Mesenteric fat pad (tissue), 1 donor: ENCODE measurements at places on chromosomes 13 and 19. TPM values are rescaled to one million over a fixed set of nuclear protein-coding genes. Genes with fewer than 3 reads are reported as not detected.
A peak's percentile ranks its signal among the peaks of the same experiment; 100 is the strongest.

NEK5 gene
- total RNA-seq, result not detected

SH2D3A gene
- 0.55 TPM for total RNA-seq

ZNF493 gene
- 10.8 TPM for total RNA-seq

KANK3 gene
- total RNA-seq, result 28.6 TPM

CYP4F2 gene
- not detected for total RNA-seq

TEX29 gene
- total RNA-seq, result 0.67 TPM

SPACA4 gene
- total RNA-seq, result not detected

OR7D2 gene
- not detected for total RNA-seq

DNAAF3 gene
- 0.48 TPM for total RNA-seq

SACS gene
- 10.8 TPM for total RNA-seq

DNA sequence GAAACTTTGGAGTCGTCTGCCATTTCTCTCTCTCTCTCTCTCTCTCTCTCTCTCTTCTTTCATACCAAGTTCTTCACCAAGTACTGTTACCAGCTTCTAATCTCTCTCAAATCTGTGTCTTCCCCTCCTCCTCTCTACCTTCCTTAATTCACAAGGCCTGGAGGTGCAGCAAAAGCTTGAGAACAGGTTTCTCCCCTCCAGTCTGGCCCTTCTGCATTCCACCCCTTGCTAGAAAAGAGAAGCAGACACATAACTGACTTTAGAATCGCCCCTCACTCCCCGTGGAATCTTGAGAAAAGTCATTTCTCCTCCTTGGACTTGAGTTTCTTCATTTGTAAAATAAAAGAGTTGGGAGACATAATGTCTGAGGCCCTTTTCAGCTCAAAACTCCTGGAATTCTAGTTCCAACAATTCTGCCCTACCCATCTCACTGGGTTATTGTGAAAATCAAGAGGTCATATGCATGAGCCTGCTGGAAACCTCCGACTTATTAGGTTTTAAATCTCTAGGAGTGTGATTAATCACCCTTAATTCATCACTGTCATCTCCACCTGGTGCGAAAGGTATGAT is 20.4 kb downstream of the AMER2 start:
- no peak for DNase-seq

- DNase-seq, result no peak
Observed at GRCh38 chr19:41156207-41156606, 36.8 kb upstream of the CYP2S1 start.

GRCh38 chr13:20173116-20173746 is 12.4 kb upstream of the GJA3 start:
- DNase-seq, result no peak

DNA sequence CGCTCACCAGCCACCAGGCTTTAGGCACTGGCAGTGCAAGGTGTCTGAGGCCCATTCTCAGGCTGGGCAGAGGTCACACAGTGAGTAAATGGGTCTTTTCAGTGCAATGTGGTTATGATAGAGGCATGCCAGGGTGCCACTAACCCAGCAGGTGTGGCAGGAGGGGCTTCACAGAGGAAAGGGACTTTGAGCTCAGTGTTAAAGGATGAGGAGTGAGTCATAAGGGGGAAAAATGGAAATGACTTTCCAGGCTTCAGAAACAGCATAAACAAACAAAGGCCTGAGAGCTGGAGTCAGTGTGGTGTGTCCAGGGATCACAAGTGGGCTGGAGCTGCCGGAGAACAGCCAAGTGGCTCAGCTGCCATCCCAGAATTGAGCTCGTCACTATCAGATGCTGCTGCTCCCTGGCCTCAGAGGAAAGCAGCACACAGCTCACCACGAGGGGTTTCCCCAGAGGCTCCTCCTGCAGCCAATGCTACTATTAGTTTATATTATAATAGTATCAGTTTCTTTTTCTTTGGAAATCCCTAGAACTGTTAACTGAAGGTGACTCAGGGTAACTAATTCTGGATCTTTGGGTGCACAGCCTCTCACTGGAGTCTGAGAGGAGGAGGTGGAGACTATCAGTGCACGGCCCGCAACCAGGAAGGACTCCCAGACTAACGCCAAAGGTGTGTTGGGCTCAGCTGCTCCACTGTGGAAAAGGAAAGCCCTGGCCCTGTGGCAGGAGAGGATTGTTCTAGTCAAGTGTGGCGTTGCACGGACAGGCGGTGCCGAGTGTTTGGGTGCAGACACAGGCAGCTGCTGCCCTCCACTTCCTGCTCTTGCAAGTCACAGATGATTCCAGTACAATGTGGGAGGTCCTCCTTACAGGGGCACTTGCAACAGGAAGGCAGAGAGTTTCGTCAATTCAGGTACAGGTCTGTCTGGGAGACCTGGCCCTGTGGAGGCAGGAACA is 39.5 kb downstream of the DHRS12 start:
- no peak for DNase-seq

DNA sequence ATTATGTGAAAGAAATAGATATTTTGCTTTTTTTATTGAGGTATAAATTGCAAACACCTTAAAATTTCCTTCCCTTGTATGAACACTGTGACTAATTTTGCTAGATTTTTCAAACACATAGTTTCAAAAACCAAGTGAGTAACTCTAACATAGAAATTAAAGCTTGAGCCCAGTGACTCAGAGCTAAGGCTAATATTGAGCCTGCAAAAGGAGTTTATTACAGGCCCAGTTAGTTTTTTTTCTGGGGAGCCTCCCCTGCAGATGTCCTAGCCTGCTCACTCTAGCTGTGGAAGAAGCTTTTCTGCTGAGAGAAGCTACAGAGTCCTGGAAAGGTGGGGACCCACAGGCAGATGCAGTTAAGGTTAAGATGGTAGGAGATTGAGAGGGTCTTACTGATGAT is 3.4 kb downstream of the ZNF430 start:
- no peak for DNase-seq

DNA sequence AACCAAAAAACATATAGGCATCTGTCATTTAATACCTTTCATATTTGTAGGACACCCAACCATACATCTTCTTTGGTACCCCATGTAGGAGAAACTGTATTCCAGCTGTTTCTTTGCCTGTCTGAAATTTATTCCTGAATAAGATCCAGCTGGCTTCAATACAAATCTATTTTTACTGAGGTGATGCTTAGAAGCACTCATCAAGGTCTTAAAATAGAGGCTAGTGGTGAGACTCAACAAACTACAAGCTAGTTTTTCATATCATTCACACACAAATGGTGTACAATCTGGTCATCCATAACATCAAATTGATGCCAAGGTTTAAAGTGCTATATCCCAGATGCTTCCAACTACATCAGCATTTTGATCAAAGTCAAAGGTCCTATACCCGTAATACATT is 1071.3 kb upstream of the MIR17HG start:
- no peak for DNase-seq

DNA sequence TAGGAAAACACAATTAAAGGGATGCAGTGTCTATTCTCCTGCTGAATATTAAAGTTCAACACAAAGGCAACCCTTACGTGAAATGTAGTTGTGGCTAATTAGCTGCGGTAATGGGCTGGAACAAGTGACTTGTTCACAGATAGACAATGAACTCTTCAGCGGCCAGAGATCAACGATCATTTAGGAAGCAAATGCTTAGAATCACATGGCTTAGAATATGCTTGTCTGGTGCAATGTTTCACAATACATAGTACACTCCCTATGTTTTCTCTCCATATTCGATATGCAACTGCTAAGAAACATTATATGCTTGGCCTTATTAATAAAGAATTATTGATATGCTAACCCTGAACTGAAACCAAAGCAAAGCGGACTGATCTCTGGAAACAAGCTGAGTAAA is 25.7 kb upstream of the MTUS2 start:
- no peak for DNase-seq

DNA sequence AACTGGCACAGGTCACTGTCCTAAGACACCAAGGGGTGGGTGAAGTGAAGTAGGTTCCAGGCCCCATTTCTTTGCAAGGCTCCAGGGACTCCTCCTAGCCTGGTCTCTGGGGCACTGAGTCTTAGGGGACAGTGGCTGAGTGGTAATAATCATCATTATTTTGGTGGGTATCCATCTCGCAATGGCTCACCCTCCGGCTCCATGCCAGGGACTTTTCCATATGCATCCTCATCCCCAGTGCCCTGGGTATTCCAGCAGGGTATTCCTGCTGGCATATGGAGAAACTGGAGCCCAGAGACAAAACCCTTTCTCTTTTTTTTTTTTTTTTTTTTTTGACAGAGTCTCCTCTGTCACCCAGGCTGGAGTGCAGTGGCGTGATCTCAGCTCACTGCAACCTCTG is 2.5 kb downstream of the PDE4A start:
- no peak for DNase-seq

- no peak for DNase-seq
Observed at GRCh38 chr19:16518483-16519229, 22.5 kb downstream of the C19orf44 start.

DNA sequence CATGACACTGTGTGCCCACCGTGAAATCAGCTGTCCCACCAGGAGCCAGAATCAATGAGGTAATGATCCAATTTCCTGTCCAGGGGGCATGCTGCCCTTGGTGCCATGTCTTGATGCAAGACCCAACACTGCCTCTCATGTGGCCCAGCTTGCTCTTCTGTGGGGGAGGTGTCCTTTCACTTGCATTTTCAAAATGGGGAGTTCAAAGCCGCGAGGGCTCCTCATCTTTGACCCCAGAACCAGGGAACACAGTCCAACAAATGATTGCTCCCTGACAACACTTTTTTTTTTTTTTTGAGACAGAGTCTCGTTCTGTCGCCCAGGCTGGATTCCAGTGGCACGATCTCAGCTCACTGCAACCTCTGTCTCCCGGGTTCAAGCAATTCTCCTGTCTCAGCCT is 64.1 kb downstream of the FGF9 start:
- no peak for DNase-seq

GRCh38 chr13:26899202-26899601 is 138.6 kb upstream of the GPR12 start:
- no peak for DNase-seq

GRCh38 chr19:493391-494170 is 2.7 kb upstream of the MADCAM1 start:
- DNase-seq, result no peak

DNA sequence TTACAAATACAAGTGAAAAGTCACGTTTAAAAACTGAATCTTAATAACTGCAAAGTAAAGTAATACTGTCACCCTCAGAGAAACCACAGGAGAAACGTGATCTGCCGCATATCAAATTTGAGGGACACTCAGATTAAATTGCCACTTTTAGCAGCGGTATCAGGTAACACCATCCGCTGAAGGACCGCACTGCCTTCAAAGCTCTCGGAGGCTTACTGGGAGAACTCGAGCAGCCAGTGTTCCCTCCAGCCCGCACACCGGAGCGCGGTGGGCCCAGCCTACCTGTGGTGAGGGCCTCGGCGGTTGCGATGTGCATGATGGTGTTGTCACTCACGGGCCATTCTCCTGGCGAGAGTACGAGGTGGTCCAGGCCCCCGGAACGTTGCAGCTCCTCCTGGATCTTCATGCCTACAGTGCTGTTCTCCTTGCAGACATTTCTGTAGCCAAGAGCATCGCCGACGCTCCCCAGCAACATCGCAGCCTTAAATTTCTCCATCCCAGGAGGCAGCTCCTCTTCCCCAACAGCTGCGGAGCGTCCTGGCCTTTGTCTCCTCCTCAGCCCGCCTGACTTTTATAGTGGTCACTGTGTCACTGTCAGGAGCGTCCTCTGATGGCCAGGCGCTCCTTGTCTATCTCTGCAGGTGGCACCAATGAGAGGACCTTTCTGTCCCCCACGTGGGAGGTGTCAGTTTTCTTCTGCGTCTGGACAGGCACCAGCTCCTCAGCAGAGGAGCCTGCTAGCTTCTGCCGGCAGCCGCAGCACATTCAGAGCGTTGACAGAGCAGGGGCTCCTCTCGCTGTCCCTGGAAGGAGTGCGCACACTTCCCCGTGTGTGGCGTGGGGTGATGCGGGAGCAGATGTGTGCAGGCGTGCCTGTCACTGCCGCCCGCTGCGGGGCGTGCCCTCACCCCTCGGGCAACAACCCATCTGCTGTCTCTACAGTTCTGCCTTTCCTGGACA is at the start of gene ADPRHL1:
Gene ADPRHL1 (minus strand): TSS at position 547 of the 960 bp plus-strand sequence. CDS start 51 bp downstream, at position 496.
- DNase-seq, result peak; percentile 71

GRCh38 chr13:95588721-95589120 is 36.2 kb downstream of the CLDN10 start:
- no peak for DNase-seq

DNA sequence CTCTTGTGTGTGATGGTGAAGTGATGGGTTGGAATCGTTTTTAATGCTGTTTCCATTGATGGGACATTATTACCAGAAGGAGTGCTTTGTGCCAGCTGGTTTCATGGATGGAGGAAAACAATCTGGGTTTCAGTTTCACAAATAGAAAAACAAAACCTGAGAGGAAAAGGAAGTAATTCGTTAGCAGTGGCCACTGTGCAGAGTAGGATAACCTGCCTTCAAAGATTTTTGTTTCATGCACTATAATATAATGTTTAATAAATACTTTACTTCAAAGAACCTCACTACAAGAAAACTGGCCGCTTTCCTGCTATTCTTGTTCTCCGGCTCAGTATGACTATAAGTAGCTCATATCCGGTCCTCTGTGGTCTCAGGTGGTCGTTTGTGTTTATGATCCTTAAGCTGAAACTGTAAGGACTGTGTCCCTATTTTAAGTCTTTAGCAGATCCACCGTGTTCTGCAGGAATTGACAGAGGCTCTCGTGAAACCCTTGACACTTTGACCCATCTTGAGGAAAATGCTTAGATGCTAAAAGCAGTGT is 104.7 kb downstream of the GGACT start:
- no peak for DNase-seq

GRCh38 chr19:46927106-46927505 is 66.3 kb downstream of the ARHGAP35 start:
- DNase-seq, result no peak

DNA sequence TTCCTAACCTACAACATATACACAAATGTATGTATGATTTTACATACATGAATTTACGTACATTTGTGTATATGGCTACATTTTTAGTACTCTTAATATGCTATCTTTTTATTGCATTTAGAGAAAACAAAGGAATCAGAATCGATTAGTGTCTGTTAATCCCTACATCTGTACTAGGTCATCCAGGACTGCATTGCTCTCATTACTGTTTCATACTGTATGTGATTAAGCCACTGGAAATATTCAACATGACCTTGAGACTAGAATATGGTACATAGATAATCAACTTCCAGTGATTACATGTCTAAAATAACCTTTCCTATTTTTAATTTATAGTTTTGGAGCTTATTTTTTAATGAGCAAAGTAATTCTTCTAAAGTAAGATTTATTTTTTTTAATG is 5.3 kb upstream of the MAB21L1 start:
- no peak for DNase-seq

DNA sequence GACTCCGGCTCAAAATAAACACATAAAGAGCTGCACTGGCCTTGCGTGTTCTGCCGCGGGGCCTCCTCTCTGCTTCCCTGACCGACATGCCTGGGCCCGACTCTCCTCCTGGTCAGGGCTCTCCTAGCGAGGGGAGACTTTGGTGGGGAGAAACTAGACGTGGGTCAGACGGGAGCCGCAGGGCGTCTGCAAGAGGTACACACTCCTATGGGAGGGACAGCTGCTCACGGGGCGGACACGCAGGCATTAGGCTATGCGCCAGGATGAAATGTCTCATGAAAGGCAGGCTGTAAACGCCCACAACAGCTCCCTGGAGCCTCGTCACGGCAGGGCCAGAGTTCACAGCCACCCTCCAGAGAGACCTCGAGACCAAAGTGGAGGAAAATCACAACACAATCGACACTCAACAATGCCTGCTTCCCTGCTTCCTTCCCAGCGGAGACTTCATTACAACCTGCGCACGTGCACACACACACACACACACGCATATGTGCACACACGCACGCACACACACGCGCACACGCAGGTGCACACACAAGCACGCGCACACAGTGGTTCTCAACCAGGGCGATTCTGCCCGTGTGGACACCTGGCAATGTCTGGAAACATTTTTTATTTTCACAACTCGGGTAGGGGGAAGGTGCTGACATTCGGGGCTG is 5.8 kb downstream of the SLC39A3 start:
- no peak for DNase-seq

GRCh38 chr13:90958866-90959265 is 388.6 kb upstream of the MIR17HG start:
- no peak for DNase-seq
